ENCODE measurements at places on chromosomes 5 and 9. TPM values are rescaled to one million over a fixed set of nuclear protein-coding genes. Genes with fewer than 3 reads are reported as not detected.

The STPG3 gene
- total RNA-seq: not detected

The IFNA2 gene
- not detected for total RNA-seq

The PDLIM4 gene
- not detected for total RNA-seq

The GLRA1 gene
- total RNA-seq: not detected

The PHF24 gene
- total RNA-seq: not detected

The CDH9 gene
- not detected for total RNA-seq

The BARX1 gene
- total RNA-seq: 0.17 TPM

The OR1Q1 gene
- total RNA-seq: not detected

DNA sequence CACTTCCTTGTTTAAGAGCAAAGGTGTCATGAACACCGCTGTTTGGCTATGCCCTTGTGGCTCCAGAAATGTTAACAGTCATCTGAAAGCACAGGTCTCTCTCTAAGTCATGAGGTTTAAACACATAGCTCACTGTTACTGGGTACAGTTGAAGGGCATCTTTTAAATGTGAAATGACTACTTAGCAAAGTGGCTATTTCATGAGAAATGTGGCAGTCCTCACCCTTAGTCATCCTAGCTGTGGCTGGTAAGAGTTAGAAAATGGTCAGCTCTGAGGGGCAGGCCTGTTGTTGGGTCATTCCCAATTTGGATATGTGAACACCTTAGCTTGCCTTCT lies 24.2 kb upstream of the TMEM171 start:
- DNase-seq: no peak

GRCh38 chr9:33225319-33226147 lies 14.4 kb upstream of the SPINK4 start:
- DNase-seq: peak; percentile 42

DNA sequence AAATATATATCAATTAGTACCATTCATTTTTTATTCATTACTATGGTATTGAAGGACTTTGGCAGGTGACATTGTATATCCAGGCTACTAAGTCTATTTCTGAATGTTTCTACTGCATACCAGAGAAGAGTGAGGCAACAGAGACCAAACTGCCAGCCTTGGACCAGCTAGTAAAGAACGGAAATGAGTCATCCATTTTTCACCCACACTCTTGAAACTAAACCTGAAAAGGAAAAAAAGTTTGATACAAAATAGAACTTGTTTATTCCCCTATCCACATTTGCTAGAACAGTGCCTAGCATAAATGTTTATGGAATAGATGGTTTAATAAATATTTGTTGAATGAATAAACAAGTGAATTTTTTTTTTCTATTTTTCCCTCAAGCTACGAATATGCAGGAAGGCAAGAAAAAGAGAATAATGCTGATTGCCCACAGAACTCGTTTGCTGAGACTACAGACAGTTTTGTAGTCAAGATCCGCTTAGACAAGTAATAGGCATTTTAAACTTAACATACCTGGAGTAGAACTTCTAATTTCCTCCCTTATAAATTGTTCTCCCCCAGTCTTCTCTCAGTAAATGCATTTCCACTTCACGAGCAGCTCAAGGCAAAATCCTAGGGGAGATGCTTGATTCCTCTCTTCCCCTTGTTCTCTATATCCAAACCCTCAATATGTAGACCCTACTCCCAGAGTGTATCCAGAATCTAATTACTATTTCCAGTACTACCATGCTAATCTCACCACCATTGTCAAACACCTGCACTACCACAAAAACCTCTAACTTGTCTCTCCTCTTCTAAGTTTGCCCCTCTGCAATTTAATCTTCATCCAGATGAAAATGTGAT lies 146.2 kb upstream of the RASA1 start:
- peak; percentile 70 for DNase-seq

DNA sequence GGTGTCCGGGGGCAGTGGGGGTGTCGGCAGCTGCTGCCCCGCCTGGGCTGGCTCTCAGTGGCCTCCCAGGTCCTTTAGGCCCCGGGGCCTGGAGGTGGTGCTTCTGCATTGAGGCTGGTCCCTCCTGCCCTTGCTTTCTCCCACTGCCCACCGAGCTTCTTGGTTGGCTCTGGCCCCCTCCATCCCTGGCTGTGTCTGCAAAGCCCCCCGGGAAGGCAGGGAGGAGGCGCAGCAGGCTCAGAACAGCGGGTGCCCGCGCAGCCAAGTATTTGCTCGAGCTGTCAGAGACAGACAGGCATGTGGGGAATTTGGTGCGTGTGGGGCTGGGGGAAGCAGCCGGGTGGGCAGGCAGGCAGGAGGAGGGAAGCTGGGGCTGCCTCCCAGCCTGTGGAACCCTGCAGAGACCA lies 11.5 kb downstream of the CXXC5 start:
- DNase-seq: no peak

- DNase-seq: no peak
Measured at GRCh38 chr9:110099236-110100095, 108.5 kb downstream of the C9orf152 start.

DNA sequence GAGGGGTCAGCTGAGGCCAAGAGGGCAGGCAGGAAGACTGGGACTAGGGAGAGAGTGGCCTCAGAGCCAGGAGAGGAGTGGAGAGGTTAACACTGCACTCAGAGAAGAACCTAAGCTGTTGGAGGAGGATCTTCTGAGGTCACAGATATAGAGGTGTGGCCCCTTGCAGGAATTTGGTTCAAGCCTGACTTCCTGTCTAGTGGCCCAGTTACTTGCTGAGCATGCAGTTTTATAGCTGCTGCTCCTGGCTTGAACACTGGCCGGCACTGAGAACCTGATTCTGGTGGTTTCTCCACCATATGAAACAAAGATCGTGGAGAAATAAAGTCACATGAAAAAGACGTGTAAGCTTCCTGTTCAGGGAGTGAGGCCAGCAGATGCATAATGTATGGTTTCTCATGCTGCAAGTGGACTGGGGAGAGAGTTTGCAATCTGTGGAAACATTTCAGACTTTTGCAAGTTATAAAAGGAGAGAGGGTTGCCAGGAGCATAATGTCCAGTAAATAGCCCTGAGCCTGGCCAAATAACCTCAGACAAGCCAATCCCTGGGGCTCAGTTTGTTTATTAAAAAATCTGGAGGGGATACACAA lies 82.6 kb downstream of the GALNT10 start:
- DNase-seq: no peak

DNA sequence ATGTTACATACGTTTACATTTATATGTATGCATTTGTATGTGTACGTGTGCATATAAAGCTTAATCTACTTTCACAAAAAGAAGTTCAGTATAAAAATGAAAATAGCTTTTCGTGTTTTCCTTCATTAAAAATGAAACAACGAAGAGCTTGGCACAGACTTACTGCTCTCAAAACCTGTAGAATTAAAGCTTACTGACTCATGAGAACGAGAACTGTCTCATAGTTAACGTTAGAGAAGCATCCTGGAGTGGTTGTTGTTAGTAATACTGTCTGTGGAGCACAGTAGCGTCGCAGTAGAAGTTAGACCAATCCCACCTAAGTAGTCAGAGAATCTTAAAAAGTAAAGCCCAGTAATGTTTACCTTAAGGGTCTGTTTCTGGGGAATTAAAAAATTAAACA lies 1.3 kb downstream of the MAT2B start:
- no peak for DNase-seq

DNA sequence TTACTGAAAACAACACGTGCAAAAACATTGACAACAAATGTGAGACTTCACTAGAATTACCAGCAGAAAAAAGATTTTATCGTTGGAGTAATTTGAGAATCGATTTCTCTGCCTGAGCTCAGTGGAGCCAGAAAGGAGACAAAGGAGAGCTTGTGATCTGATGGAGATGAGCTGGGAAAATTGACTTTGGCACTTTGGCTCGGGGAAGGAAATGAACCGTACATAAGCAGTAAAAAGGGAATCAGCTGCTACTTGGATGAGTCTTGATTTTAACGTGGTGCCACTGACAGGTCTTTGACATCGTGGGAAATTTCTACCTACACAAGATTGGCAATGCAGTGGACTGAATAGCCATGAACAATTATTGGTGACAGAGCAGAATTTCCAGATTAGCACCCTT lies 244.7 kb upstream of the RPS23 start:
- no peak for DNase-seq
